Esophagus mucosa (tissue), 1 donor: ENCODE measurements at places on chromosomes 3 and 15. TPM values are rescaled to one million over a fixed set of nuclear protein-coding genes. Genes with fewer than 3 reads are reported as not detected.

The CLRN1 gene
- not detected for total RNA-seq

The HRG gene
- 0.12 TPM for total RNA-seq

The BOC gene
- 19.8 TPM for total RNA-seq

The PYDC2 gene
- not detected for total RNA-seq

The ABI3BP gene
- 7.1 TPM for total RNA-seq
